ENCODE measurements at places on chromosomes 7 and 10.

GRCh38 chr7:90256778-90257177 lies 11.8 kb downstream of the CFAP69 start:
- no peak for DNase-seq

DNA sequence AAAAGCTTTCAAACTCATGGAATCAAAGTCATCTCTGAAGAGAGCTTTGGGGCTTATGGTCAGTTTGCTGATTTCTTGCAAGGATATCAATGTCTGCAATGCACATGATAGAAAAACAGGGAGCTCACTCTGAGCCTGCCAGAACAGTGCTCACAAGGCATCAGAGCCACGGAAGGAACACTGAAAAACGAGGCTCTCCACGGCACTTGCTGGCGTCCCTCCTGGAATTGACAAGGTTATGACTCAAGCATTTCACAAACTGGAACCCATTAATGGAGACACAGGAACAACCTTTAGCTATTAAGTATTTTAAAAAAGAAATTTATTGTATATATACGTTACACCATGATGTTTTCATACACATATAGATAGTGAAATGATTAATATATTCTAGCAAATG lies 266.3 kb downstream of the KCND2 start:
- DNase-seq: no peak

DNA sequence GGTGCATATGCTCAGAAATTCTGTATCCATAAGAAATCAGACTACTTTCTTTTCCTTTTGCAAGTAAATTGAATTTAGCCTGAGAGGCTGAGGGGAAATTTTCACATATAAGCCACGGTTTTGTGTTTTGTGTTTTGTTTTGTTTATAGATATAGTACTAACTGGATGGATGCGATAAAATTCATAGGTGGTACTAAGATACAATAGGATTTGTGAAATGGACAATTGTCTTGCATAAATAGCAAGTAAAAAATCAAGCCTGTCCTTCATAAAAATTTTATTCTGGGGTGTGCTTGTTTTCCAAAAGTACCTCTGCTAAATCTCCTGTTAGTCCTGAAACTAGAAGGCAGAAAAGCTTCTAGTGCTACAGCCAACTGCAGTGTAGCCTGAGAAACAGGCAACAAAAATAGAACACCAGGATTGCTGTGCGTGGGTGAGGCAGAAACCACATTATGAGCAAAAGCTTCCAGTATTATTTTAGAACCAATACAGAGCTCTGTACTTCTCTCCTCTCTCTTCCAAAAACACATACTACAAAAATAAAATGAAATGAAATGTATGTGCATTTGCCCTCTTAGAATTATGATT lies 634 bp upstream of the HDAC9 start:
- peak; percentile 23 for DNase-seq

DNA sequence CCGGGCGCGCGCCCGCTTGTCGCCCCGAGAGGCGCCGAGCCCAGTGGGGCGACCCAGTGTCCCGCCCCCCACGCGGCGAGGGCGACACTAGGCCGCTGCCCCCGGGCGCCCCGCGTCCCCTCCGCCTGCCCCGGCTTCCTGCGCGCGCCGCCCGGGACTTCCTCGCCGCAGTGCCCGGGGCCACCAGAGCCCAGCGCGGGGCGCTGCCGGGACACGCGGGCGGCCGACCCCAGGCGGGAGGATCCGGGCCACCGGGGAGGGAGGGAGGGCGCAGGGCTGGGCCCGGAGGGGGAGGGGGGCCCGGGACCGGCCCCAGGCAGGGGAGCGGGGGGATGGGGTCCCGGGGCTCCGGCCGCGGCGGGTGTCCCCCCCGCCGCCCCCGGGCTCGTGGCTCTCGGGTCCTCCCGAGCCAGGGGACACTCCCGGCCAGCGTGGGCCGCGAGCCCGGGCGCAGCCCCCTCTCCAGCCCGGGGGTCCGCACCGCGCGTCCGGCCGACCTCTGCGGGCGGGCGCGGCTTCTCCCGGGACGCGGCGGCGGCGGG lies 435 bp upstream of the PWWP2B start:
- no peak for DNase-seq

GRCh38 chr10:49023071-49023470 lies 83.4 kb upstream of the LRRC18 start:
- DNase-seq: no peak

DNA sequence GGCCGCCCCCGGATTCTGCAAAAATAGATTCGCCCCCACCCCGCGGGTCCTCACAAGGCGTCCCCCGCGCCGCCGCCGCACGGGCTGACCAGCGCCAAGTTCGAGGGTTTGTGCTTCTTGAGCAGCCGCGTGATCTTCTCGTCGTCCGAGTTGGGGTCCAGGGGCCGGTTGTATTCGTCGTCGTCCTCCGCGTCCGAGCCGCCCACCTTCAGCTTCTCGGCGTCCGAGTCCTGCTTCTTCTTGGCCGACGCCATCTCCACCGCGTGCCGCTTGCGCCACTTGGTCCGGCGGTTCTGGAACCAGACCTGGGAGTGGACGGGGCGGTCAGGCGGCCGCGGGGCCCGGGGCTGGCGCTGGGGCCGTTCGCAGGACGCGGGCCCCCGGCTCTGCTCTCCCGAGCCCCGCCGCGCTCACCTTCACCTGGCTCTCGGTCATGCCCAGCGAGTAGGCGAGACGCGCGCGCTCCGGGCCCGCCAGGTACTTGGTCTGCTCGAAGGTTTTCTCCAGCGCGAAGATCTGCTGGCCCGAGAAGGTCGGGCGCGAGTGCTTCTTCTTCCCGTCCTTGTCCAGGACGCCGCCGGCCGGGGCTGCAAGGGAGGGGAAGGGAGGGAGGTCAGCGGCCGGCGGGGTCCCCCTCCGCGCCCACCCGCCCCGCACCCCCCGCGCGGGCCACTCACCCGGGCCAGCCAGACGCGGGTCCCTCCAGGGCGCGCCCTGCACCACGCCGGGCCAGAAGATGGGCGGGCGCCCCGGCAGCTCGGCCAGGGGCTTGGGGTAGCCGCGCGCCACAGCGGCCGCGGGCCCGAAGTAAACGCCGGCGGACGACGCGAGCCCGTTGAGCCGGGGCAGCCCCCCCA lies 853 bp downstream of the NKX6-2 start:
- no peak for DNase-seq

DNA sequence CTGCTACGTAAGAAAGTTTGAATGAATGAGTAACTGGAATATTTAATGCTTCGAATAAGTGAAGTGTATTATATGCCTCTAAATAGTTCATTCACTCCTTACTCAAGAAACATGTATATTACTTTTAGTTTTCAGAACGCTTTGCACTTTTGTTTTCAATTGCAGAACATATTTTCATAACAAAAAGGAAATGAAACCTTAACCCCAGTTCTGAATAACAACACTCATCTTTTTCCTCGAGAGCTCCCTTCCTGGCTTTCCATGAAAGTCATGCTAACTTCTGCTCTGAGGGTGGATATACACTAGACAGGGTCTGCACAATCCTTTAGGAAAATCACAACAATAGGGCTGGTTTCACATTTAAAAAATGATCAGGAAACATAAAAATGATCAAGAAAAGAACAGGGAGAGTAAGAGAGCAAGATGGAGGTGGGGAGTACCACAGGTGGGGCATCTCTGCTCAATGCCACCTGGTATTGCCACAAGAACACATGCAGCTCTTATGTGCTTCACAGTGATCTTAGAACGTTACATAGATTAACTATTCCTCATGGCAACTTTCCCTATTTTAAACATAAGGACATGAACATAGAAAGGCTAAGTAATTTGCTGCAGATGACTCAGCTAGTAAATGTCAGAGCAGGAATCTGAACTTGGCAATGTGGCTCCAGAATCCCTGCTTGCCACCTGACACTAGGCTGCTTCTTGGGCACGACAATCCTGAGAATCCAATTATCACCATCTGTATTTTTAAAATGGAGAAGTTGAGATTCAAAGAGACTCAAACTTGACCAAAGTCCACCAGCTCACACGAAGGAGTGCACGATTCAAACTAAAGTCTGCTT lies 219.5 kb upstream of the AOAH start:
- DNase-seq: no peak

DNA sequence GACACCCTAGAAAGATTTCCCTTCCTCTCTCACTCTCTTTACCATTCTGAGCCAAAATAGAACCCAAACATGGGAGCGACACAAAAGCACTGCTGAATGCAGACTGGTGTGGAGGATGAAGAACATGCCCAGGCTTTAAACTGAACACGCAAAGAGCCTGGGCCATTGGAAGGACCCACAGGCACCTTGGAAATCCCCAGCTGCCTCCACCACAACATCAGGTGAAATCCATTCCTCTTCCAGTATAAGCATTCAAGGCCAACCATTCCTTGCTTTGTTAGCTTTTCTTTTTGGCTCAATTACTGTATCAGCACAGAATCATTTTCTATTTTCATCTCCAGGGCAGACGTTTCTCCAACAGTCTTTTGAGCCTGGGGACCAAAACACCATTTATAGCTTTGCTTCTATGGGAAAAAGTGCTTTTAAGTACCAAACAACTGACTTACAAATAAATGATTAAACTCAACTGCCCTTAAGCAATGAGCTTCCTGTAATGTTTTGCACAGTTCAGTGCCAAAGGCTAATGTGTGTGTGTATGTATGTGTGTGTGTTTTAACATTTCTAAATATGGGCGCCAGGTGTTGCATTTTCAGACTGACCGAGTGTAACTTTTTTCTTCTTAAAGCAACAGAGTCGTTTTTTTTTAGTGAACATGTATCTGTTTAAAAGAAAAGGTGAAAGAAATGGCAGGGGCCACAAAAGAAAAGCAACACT lies 16.2 kb upstream of the BLNK start:
- peak; percentile 47 for DNase-seq

All from NCI-H774 (cell line).